ENCODE measurements at places on chromosomes 6 and 20.

GRCh38 chr6:26358511-26358981, 6.5 kb upstream of the BTN3A2 start:
- DNase-seq, result no peak

DNA sequence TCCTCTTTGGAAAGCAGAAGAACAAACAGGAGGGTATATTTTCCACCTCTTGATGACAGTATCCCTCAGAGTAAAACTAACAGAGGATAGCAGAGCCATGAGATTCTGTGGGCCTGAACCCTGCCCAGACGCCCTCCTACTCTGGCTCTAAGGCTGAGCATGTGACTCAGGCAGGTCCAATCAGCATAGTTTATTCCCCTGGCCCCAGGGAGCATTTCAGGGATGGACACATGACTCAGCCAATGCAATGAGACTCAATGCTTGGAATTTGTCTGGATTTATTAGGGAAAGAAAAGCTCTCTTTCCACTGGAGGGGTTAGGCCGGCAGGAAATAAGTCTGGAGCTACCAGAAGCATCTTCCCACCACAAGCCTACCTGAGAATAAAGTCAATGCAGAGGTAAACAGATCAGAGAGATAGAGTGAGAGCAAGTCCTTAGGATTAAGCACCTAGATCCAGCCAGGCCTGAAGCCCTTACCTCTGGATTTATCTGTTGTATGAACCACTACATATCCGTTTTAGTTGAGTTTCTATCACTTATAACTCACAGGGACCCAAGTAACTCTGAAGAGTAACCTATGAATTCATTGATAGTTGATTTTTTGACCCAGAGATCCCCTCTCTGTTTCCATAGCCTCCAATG, 68.2 kb upstream of the EYA2 start:
- DNase-seq, result no peak

GRCh38 chr6:136859430-136859829, 37.0 kb downstream of the PEX7 start:
- DNase-seq, result no peak

DNA sequence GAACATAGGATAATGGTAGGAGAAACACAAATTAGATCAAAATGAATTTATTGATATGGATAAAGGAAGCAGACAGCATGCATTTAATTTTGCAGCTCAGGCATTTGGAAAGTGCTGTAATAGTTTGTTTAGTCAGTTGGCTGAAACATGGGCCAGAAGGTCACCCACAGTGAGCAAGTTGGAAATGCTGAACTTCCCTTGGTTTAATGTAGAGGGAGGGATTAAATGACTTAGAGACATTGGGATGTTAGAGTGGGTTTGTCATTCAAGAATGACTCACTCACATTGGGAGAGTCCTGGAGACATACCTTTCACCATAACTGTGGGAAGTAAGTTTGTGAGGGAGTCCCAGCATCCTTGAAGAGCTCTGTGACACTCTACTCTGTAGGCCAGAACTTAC, 231.5 kb upstream of the PLCB4 start:
- DNase-seq, result no peak

- DNase-seq, result no peak
Measured at GRCh38 chr20:52269321-52269720, 77.7 kb upstream of the ZFP64 start.

DNA sequence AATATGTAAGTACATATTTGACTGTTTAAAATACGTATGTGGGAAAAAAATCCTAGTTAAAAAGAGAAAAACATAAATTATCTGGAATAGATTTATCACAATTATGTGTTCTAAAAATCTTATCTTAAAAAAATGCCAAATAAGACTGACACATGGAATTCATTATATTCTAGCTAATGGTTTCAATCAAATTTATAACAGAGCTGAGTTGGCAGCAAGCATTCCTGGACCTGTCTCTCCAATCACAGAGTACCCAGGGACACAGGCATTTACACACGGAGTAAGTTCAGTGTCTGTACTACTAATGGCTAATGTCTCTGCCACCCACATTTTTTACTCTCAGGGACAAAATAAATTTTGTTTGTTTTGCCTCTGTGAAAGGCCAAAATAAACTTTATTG, 122.3 kb downstream of the RPS12 start:
- DNase-seq, result no peak

GRCh38 chr6:108746836-108747575, 101.2 kb upstream of the ARMC2 start:
- no peak for DNase-seq

DNA sequence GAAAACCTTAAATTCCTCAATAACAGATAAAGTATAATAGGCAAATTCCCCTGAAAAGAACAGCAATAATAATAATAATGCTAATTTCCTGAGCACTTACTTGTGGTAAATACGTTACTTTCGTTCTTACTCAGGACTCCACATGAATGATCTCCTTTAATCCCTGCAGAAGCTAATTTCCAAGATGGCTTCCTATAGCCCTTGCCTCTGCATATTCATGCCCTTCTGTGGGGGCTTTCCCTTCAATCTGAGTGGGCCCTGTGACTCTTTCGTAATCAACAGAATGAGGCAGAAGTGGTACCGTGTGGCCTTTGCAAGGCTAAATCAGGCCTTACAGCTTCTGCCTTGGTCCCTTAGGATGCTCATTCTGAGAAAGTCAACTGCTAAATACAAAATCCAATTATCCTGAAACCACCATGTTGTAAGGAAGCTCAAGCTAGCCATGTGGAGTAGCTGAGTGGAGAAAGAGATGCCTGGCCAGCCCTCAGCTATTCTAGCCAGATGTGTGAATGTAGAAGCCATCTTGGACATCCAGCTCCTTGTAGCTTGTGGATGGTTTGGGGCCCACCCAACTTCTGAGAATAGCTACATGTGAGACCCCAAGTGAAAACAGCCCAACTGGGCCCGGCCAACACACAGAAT, 50.5 kb downstream of the MCUR1 start:
- no peak for DNase-seq

DNA sequence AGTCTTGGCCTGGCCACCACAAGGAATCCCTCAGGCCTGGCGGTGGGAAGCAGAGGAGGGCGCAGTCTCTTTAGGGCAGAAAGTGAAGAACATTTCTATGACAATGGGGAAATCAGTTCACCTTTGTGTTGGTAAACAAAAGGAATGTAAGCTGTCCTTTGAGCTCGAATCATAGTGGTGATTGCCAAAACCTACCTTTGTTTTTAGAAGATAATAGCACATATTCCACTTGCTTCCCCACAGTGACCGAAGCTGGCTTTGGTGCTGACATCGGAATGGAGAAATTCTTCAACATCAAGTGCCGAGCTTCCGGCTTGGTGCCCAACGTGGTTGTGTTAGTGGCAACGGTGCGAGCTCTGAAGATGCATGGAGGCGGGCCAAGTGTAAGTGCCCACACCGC, 144.1 kb downstream of the MTHFD1L start:
- no peak for DNase-seq

- no peak for DNase-seq
Measured at GRCh38 chr6:67687396-67687795, 947.7 kb upstream of the ADGRB3 start.

- no peak for DNase-seq
Measured at GRCh38 chr20:41171736-41172295, 34.5 kb downstream of the PLCG1 start.

DNA sequence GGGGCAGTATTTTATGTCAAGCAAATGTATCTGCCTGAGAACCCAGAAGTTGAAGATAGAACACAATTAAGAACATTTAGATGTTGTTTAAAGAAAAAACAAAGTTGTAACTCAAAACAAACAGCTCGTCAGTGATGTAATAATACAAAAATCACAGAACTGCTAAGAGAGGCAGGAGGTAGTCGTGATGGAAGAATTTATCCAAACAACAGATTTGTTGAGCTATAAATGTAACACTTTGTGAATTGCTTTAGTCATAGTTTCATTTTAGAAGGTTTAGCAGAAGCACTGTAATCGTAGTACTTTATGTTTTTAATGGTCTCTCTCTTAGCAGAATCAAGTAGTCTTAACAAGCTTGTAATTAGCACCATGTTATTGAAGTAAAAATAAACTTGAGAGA, 73.6 kb downstream of the SCAF8 start:
- DNase-seq, result no peak

GRCh38 chr20:47622118-47622665, 120.5 kb downstream of the NCOA3 start:
- DNase-seq, result no peak

DNA sequence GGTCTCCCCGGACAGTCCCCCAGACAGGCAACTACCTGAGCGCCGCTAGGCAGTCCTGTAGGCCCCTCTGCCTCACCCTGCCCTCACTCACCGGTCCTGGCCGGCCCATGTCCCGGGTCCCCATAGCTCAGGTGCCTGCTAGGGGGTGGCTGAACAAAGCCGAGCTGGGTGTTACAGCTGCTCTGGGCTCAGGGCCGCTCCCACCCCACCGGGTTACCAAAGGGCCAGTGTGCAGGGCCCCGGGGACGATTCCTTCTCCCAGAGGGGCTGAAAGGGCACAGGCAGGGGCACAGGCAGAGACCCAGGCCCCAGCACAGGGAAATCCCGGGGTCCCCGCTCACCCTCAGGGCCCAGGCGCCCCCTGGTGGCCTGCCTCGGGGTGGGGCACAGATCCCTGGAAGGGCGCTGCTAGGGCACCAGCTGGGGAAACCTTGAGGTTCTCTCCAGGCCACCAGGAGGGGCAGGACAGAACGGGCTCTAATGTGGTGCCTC, 118.4 kb downstream of the GRM4 start:
- peak; percentile 26 for DNase-seq

- DNase-seq, result peak; percentile 5
Measured at GRCh38 chr6:168865-169455, 123.3 kb upstream of the DUSP22 start.

DNA sequence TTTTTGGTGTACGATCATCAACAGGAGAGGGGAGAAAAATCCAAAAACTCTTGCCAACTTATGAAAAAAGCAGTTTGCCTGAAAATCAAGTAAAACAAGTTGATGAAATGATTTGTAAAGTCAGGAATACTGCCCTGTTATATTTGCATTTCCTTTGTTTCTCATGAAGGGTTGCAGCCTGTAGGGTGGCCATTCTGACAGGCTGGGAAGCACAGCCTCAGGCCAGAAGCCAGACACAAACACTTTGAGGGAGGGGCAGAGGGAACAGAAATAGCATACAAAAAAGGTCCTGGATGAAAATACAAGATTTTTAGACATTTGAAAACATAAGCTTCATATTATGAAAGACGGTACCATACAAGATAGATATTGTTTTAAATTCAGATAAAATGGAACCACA, 109.8 kb downstream of the DTNBP1 start:
- no peak for DNase-seq

- DNase-seq, result no peak
Measured at GRCh38 chr6:150176152-150176551, 33.3 kb downstream of the PPP1R14C start.

DNA sequence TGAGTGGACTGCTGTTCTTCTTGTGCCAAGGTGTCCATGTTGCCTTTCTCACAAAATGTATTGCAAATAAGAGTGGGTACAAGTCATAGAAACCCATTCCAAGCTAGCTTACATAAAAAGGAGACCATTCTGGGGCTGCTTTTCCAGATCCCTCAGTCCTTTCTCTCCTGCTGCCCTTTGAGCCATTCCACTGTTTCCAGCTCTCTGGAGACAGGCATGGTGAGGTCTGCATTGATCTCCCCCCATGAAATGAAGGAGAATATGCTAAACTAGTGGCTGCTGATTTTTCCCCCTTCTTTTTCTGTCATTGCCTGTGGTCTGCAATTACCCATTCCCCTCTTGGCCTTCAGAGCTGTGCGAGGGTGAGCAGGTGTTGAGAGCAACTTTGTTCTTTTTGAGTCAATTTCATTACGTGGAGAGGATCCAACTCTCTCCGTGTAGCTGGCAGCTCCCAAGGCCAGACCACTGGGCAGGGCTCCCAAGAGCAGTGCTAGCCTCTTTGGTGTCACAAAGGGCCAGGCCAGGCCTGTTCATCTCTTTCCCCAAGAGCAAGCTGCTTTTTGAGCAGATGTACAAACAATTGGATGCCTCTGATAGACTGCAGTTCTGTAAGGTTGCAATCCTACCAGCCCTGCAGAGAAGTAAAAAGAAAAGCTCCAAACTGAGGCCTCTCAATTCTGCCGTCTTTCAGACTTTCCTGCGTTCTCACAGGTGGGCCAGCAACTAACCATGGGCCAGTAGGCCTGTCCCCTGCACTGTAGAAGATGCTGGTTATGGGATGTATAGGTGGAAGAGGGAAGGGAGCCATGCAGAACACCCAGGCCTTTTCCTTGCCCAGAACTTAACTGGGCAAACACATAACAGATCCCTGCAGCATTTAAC, 96.1 kb upstream of the ARMC2 start:
- no peak for DNase-seq

DNA sequence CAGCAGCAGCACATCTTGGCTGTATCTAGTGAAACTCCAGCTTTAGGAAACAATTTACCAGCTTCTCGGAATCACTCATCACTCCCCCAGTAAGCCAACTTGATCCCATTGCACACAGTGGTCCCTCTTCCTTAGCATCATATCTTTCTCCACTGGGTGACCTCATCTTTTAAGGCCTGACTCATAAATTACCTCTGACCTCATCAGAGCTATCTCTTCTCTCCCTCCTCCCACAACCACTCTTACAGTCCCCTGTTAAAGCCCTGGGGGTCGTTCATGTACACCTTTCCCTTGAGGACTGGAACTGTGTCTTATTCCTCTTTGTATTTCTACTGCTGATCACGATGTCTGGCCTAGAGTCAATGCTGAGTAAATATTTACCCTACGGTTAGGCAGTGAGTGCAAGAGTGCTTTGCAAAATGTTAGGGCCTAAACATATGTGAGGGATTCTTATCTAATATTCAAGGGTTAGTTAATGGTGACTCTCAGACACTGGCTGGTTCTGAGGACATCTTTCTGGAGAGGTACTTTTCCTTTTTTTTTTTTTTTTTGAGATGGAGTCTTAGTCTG, 187.2 kb downstream of the LRFN2 start:
- DNase-seq, result peak; percentile 9

DNA sequence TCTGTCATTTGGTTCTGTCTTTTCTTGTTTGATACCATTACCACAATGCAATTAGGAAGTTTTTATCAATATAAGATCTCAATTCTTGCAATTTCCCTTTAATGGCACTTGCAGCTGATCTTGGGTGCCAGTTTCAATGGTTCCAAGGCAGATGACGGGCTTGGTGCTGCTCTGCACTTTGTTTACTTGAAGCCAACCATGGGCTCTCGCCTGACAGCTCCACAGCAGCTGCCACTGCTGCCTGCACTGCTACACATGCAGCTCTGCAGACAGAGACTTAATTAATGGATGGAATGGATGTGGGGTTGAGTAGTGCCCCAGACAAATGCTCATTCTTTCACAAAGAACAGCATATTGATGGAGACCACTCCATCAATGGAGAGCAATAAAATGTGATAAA, 1024.3 kb upstream of the EPHA7 start:
- no peak for DNase-seq

DNA sequence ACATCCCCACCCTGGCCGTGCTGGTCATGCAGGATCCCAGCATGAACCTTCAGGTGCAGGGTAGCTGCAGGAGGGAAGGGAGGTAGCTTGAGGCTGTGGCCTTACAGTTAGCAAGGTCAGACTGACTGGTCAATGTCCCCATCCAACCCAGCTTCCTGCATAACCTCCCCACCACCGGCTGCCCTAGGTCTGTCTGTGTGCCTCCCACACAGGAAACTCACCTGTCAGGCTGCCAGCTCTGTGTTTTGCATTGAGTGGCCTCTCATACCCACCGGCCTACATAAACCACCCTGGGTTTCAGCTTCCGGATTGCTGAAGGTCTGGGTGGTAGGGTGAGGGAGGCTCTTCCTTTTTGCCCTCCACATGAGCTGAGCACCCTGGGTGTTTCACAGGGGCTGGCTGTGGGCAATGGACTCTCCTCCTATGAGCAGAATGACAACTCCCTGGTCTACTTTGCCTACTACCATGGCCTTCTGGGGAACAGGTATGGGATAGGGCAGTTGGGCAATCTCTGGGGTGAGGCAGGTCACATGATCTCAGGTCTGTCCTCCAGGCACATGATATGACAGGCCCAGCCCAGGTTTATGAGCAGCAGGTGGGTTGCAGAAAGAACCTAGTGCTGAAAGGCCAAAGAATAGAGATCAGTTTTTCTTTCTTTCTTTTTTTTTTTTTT, 1.8 kb downstream of the CTSA start:
- DNase-seq, result no peak

Data from NCI-H774 (cell line).